ENCODE measurements at places on chromosomes 4 and X. TPM values are rescaled to one million over a fixed set of nuclear protein-coding genes. Genes with fewer than 3 reads are reported as not detected.

Gene KIAA1210
- 0.11 TPM for total RNA-seq

Gene TMEM154
- total RNA-seq: 1.1 TPM

Gene COX7B
- 1,619 TPM for total RNA-seq

- H3K4me3 ChIP-seq: peak overlapping the region; percentile 77
- H3K36me3 ChIP-seq: no peaks in the 10 kb centered on the region
- DNase-seq: peak; percentile 39
- peaks cover 47% of the 10 kb centered on the region for H3K4me1 ChIP-seq
- H3K27ac ChIP-seq: peak overlapping the region; percentile 91
Measured at GRCh38 chr4:8427761-8428287, 12.7 kb downstream of the ACOX3 start.

DNA sequence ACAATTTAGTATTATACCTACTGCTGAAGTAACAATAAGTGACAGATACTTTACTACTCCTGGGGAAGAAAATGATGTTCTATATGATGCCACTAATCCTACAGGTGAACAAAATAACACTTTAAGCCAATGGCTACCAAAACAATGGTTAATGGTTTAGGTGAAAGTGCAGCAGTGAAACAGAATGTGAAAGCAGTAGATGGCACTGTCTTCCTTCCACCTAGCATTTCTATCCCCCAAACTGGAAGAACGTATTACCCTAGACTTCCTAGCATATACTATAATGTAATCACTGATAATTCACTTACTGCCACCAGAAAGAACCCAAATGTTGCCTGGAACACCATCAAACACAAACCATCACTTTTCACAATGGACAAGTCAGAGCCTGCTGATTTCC, 18.9 kb upstream of the CABS1 start:
- no peaks in the 10 kb centered on the region for H3K4me1 ChIP-seq
- H3K27ac ChIP-seq: no peak overlapping the region
- H3K27me3 ChIP-seq: no peaks in the 10 kb centered on the region
- H3K36me3 ChIP-seq: no peaks in the 10 kb centered on the region
- no peak overlapping the region for H3K4me3 ChIP-seq

GRCh38 chr4:130035391-130035790, 939.4 kb downstream of the C4orf33 start:
- no peaks in the 10 kb centered on the region for H3K36me3 ChIP-seq
- no peak overlapping the region for H3K27ac ChIP-seq
- no peak for DNase-seq
- no peaks in the 10 kb centered on the region for H3K27me3 ChIP-seq
- H3K4me3 ChIP-seq: no peak overlapping the region

- no peaks in the 10 kb centered on the region for H3K27me3 ChIP-seq
- H3K4me3 ChIP-seq: no peak overlapping the region
- peak overlapping the region; percentile 15 for H3K27ac ChIP-seq
- no peak for DNase-seq
- H3K4me1 ChIP-seq: peaks cover 11% of the 10 kb centered on the region
- H3K36me3 ChIP-seq: no peaks in the 10 kb centered on the region
Measured at GRCh38 chr4:185852961-185853360, 41.0 kb upstream of the SORBS2 start.

DNA sequence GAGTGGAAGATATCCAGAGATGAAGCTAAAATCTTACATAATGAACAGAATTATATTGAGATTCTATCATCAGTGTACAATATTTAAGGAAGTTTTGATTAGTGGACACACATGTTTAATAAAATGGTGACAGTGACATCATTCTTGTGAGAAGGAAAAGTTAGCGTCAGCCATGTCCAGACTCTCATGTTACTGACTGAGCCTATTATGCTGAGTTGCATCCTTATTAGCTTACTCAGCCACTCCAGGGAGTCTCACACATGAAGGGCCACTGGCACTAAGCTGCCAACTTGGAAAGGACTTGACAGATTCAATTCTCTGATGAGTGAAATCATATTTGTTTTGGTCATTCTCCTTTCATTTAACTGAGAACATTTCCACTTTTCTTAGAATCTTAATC, 170.6 kb downstream of the BANK1 start:
- H3K36me3 ChIP-seq: no peaks in the 10 kb centered on the region
- no peaks in the 10 kb centered on the region for H3K27me3 ChIP-seq
- H3K4me3 ChIP-seq: no peak overlapping the region
- H3K4me1 ChIP-seq: no peaks in the 10 kb centered on the region
